Occipital lobe (tissue), 3 donors: ENCODE measurements at places on chromosomes 11 and 22. TPM values are rescaled to one million over a fixed set of nuclear protein-coding genes. Genes with fewer than 3 reads are reported as not detected.

Gene MUC5B
- total RNA-seq: not detected

Gene SEC14L6
- 1.4 TPM for total RNA-seq

Gene APOA4
- not detected for total RNA-seq

Gene HEPHL1
- total RNA-seq: not detected

Gene TRIM49
- not detected for total RNA-seq

Gene THRSP
- total RNA-seq: not detected

Gene MS4A8
- not detected for total RNA-seq

Gene PHLDB1
- 65.8 TPM for total RNA-seq

Gene NEAT1
- total RNA-seq: 3.6 TPM

Gene GDPD4
- not detected for total RNA-seq

Gene OR4D5
- not detected for total RNA-seq

Gene ASPHD2
- 18.4 TPM for total RNA-seq
